Mesenchymal stem cell (in vitro differentiated cells and primary cell): ENCODE measurements at places on chromosomes 5 and 9.

DNA sequence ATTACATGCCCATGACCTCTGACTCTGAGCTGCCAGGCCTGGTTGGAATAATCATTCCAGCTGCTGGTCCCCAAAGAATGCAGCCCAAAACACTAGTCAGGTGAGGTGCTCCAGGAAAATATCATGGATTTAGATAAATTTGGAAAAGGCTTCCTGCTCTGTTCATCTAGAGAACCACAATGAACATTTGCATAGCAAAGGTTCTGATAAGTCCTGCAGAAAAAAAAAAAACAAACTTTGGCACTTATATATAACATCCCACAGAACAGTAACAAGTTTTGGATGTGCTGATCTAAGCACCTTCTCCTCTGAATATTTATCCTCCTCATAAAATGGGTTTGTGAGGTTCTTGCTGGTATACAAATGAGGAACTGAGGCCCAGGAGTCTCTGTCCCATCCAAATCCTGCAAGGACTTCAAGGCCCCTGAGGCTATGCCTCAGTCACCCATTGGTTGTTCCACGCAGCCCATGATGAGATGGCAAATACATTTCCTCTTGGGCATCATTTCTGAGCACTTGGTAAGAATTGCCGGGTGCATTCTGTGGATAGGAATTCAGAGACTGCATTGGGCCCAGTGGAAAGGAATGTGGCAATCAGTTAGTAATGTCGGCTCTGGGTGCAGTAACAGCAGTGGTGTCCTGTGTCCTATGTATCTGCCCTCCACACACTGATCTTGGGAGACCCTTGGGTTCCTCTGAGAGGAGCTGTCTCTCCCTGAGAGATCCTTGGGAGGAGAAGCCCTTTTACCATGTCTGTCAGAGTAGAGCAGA, 73.4 kb upstream of the ASS1 start:
- no peaks in the 10 kb centered on the region for H3K36me3 ChIP-seq
- no peak for DNase-seq
- no peak overlapping the region for H3K4me3 ChIP-seq
- H3K27ac ChIP-seq = no peak overlapping the region

- H3K27me3 ChIP-seq = peaks cover 73% of the 10 kb centered on the region
- peaks cover 19% of the 10 kb centered on the region for H3K4me1 ChIP-seq
- no peak overlapping the region for H3K4me3 ChIP-seq
- H3K27ac ChIP-seq = no peak overlapping the region
Observed at GRCh38 chr9:137232510-137232909, 1.8 kb downstream of the SLC34A3 start.

DNA sequence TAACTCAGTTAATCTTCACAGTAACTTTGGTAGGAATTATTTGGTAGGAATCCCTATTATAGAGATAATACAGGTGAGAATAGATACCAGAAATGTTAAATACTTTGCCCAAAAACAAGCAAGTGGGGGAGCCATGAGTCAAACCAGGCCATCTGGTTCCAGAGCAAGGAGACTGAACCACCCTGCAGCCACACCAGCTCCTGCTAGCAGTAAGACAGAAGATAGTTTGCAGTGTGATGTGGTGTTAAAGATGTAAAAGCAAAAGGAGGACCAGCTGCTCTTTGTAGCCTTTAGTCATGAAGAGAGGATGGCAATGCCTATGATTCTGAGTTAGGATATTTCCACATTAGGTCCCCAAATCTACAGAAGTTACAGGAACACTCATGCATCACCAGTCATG, 101.4 kb downstream of the PRKACG start:
- no peak for DNase-seq
- H3K27ac ChIP-seq = no peak overlapping the region
- H3K4me3 ChIP-seq = no peak overlapping the region
- H3K27me3 ChIP-seq = peaks cover 7% of the 10 kb centered on the region
- H3K36me3 ChIP-seq = no peaks in the 10 kb centered on the region
- H3K4me1 ChIP-seq = no peaks in the 10 kb centered on the region

DNA sequence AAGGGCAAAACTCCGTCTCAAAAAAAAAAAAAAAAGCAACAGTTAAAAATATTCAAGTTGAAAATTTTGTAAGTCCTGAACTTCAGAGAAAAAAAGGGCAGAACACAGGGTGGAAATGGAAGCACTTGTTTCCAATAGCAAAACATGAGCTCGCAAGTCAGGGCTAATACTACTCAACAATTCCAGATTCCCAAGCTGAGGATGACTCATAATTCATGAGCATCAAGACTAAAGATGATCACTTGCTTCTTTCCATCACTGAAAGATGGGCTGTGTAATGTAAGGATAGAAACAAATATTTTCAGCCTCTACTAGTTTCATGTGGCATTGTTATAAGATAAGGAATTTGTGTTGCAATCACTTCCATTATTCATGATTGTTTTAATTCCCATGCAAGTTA, 33.5 kb upstream of the FST start:
- H3K4me1 ChIP-seq = no peaks in the 10 kb centered on the region
- no peaks in the 10 kb centered on the region for H3K27me3 ChIP-seq
- H3K4me3 ChIP-seq = no peak overlapping the region
- no peak for DNase-seq

- H3K36me3 ChIP-seq = peaks cover 49% of the 10 kb centered on the region
- no peaks in the 10 kb centered on the region for H3K27me3 ChIP-seq
- no peaks in the 10 kb centered on the region for H3K4me1 ChIP-seq
Observed at GRCh38 chr9:33117306-33117705, 40.8 kb upstream of the SMU1 start.

- peaks cover 47% of the 10 kb centered on the region for H3K36me3 ChIP-seq
- H3K27me3 ChIP-seq = no peaks in the 10 kb centered on the region
- no peak overlapping the region for H3K4me3 ChIP-seq
- H3K27ac ChIP-seq = no peak overlapping the region
Observed at GRCh38 chr9:128898845-128899565, 17.1 kb downstream of the LRRC8A start.

GRCh38 chr5:154109416-154110106, 70.8 kb downstream of the MFAP3 start:
- H3K27me3 ChIP-seq = no peaks in the 10 kb centered on the region
- no peaks in the 10 kb centered on the region for H3K36me3 ChIP-seq
- DNase-seq = no peak
- H3K27ac ChIP-seq = no peak overlapping the region
- H3K4me1 ChIP-seq = peaks cover 3% of the 10 kb centered on the region

GRCh38 chr9:12289711-12290110, 403.5 kb upstream of the TYRP1 start:
- H3K27ac ChIP-seq = no peak overlapping the region
- H3K4me1 ChIP-seq = no peaks in the 10 kb centered on the region
- no peaks in the 10 kb centered on the region for H3K27me3 ChIP-seq
- no peak for DNase-seq
- H3K36me3 ChIP-seq = no peaks in the 10 kb centered on the region

DNA sequence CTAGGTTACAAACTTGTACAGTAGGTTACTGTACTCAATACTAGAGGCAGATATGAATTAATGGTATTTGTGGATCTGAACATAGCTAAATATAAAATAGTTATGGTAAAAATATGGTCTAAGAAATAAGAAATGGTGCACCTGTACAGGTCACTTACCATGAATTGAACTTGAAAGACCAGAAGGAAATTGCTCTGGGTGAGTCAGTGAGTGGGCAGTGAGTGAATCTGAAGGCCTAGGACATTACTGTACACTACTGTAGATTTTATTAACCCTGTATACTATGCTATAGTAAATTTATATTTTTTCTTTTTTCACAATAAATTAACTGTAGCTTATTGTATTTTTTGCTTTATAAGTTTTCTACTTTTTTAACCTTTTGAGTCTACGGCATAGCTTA, 1020.4 kb downstream of the CDH18 start:
- no peak for DNase-seq
- H3K36me3 ChIP-seq = no peaks in the 10 kb centered on the region
- H3K4me3 ChIP-seq = no peak overlapping the region

DNA sequence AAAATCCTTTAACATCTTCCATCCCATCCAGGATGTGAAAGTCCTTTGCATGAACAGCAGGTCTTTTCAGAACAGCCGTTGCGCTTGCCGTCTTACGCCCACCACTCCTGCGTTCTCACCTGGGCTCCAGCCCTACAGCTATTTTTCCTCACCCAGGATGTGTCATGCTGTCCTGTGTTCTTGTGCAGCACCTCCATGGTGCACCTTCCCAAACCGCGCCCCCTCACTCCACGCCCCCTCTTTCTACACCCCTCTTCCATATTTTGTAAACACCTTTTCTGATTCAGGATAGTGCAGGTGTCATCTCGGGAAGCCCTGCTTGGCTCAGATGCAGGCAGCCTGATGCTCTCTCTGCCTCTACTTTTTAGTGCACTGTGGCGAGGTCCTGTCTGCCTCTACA, 18.4 kb downstream of the CAMK4 start:
- no peaks in the 10 kb centered on the region for H3K36me3 ChIP-seq
- no peak overlapping the region for H3K4me3 ChIP-seq
- H3K4me1 ChIP-seq = peaks cover 2% of the 10 kb centered on the region
- DNase-seq = no peak
- no peaks in the 10 kb centered on the region for H3K27me3 ChIP-seq

- H3K27me3 ChIP-seq = no peaks in the 10 kb centered on the region
- no peak overlapping the region for H3K27ac ChIP-seq
- H3K36me3 ChIP-seq = no peaks in the 10 kb centered on the region
- no peak for DNase-seq
Observed at GRCh38 chr9:134947265-134947955, 29.7 kb upstream of the FCN1 start.

- H3K36me3 ChIP-seq = no peaks in the 10 kb centered on the region
- no peak overlapping the region for H3K4me3 ChIP-seq
- H3K27ac ChIP-seq = no peak overlapping the region
- no peaks in the 10 kb centered on the region for H3K27me3 ChIP-seq
- DNase-seq = no peak
- H3K4me1 ChIP-seq = peaks cover 4% of the 10 kb centered on the region
Observed at GRCh38 chr9:16912197-16912596, 41.7 kb upstream of the BNC2 start.

GRCh38 chr5:177140312-177140711, 6.7 kb downstream of the NSD1 start:
- no peak for DNase-seq
- no peak overlapping the region for H3K27ac ChIP-seq
- no peaks in the 10 kb centered on the region for H3K27me3 ChIP-seq
- peaks cover 81% of the 10 kb centered on the region for H3K36me3 ChIP-seq

DNA sequence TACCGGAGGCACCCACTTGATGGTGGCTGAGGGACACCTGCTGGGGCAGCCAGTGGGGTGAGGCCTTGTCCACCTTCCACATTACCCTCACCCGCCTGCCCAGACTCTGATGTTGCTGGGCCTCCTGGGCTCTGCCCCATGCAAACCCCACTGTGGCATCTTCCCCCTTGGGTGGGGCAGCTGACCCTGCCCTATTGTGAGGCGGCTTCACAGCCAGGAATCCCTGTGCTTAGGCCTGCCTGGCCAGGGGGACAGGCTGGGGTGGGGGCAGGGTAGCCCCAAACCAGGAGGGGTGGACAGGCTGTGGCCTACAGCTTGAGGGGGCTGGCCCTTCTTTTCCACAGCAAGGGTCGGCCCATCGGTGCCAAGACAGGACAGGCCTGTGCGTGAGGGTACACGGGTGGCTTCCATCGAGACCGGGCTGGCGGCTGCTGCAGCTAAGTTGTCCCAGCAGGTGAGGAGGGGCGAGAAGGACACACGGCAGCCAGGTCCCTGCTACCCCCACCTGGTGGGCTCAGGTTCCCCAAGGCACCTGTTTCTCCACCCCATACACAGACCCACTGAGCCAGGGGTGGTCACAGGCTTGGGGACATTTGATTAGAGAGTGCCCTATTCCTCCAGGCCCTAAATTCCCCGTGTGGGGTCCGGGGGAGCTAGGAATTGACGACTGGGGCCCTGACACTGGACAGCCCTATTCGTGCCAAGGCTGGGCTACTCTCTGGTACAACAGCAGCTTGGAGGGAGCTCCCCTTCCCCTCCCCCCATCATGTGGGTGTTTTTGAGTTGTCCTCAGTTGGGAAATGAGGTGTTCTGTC, 99.2 kb downstream of the PHF2 start:
- H3K4me3 ChIP-seq = no peak overlapping the region
- no peak overlapping the region for H3K27ac ChIP-seq
- no peaks in the 10 kb centered on the region for H3K4me1 ChIP-seq
- H3K27me3 ChIP-seq = no peaks in the 10 kb centered on the region
- DNase-seq = no peak

DNA sequence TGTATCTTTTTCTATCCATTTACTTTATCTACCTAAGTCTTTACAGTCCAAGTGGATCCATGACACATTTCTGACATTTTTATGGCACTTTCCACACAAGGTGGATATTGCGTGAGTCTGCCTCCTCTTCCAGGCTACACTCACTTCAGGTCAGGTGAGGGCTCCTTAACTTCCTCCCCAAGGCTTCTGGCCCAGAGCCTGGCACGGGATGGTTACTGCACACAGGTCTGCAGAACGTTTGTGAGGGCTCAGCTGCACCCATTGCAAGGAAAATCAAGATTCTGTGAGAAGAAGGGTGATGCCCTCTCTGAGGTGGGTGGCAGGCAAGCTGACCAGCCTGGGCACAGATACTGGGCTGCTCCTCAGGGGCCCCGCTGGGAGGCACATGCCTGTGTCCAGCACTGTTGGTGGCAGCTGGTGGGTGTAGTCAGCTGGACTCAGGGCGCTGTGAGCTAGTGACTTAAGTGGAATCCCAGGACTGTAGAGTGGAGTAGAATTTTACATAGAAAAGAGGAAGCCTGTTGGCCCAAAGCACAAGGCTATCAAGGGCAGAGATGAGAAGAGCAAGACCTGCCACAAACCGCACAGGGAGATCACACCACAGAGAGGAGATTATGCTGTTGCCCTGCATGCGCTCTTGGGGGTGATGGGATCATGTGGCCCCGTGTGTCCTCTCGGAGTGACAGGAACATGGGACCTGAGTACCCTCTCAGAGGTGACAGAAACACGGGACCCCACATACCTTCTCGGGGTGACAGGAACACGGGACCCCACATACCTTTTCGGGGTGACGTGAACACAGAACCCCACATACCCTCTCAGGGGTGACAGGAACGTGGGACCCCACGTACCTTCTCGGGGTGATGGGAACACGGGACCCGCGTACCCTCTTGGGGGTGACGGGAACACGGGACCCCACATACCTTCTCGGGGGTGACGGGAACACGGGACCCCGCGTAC, 21.3 kb downstream of the AHRR start:
- no peaks in the 10 kb centered on the region for H3K27me3 ChIP-seq
- H3K4me1 ChIP-seq = peaks cover 20% of the 10 kb centered on the region
- H3K36me3 ChIP-seq = peaks cover 4% of the 10 kb centered on the region
- no peak overlapping the region for H3K27ac ChIP-seq

DNA sequence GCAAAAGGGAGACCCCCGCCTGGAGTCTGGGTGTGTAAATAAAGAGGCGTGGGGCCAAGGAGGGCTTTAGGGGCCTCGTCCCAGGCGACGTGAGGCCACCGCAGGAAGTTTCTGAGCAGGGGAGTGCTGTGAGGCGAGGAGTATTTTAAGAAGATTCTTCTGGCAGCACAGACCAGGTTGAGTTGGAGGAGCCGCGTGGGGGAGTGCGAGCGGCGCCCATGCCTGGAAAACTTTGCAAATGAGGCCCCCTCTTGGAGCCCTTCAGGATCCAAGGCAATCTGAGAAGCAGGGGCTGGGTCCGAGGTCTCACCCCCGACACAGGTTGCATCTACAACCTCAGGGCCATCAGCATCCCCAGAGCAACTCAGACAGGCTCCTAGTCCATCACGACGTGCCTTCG, 24.3 kb upstream of the CPLX2 start:
- H3K27me3 ChIP-seq = peaks cover 9% of the 10 kb centered on the region
- H3K27ac ChIP-seq = no peak overlapping the region
- peaks cover 12% of the 10 kb centered on the region for H3K4me1 ChIP-seq
- H3K4me3 ChIP-seq = no peak overlapping the region
- no peak for DNase-seq
- H3K36me3 ChIP-seq = no peaks in the 10 kb centered on the region
